ENCODE measurements at places on chromosomes 6 and 20. TPM values are rescaled to one million over a fixed set of nuclear protein-coding genes. Genes with fewer than 3 reads are reported as not detected.

BMP2 gene
- total RNA-seq, result 6.7 TPM

- DNase-seq, result no peak
- H3K27ac ChIP-seq, result no peak overlapping the region
These were observed 128.5 kb downstream of the BCAS1 start for GRCh38 chr20:53941680-53942471.

GRCh38 chr20:62923669-62924441 is 2.5 kb downstream of the DIDO1 start:
- DNase-seq, result no peak
- peaks cover 10% of the 10 kb centered on the region for H3K36me3 ChIP-seq
- peak overlapping the region; percentile 95 for H3K27ac ChIP-seq
- peak overlapping the region; percentile 76 for H3K4me3 ChIP-seq

GRCh38 chr20:36086767-36087166 is 67.8 kb upstream of the EPB41L1 start:
- no peak overlapping the region for H3K27ac ChIP-seq
- H3K36me3 ChIP-seq, result no peaks in the 10 kb centered on the region
- no peaks in the 10 kb centered on the region for H3K27me3 ChIP-seq

- no peaks in the 10 kb centered on the region for H3K4me1 ChIP-seq
- H3K27me3 ChIP-seq, result no peaks in the 10 kb centered on the region
- no peak overlapping the region for H3K27ac ChIP-seq
- DNase-seq, result no peak
- no peaks in the 10 kb centered on the region for H3K36me3 ChIP-seq
These were observed 220.7 kb downstream of the ZFAND3 start for GRCh38 chr6:38040254-38040653.

PLAGL1 gene
- 52.1 TPM for total RNA-seq

SMPDL3A gene
- total RNA-seq, result 3.5 TPM

DNA sequence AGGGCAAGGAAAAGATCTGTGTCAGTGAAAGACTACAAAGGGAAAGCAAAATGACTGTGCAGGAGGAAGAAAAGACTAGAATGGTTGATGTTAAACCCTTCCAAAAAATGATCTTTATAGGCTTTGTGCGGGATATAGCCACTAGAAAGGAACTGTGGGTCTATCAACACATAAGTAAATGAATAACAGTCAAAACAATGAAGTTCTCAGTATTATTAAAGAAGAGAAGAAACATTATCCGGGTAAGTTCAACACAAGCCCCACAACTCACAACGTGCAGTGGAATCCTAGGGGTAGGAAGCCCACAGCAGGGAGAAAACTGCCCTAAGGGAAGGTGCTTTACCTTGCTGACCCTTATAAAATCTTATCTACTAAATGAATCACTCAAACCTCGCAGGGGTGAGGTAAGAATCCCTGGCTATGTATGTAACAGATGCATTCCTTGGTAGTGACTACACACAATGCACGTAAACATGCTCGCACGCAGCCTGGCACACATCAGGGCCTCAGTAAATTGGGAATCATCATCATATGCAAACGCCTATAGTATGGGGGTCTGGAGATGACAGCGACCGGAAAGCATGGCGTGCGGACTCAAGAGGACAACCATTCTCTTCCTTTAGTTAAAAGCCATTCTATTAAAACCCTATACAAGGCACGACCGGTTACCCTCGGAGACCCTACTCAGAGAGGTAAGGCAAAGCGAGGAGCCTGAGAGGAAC is 11.3 kb downstream of the TFAP2A start:
- peaks cover 83% of the 10 kb centered on the region for H3K4me1 ChIP-seq
- H3K27me3 ChIP-seq, result no peaks in the 10 kb centered on the region
- peak overlapping the region; percentile 99 for H3K27ac ChIP-seq
- H3K4me3 ChIP-seq, result peak overlapping the region; percentile 94

- no peak for DNase-seq
- no peaks in the 10 kb centered on the region for H3K4me1 ChIP-seq
- peaks cover 13% of the 10 kb centered on the region for H3K27me3 ChIP-seq
- no peak overlapping the region for H3K27ac ChIP-seq
- no peak overlapping the region for H3K4me3 ChIP-seq
These were observed 247.6 kb upstream of the TSHZ2 start for GRCh38 chr20:52724541-52724940.

RAET1L gene
- total RNA-seq, result 1.2 TPM

DNA sequence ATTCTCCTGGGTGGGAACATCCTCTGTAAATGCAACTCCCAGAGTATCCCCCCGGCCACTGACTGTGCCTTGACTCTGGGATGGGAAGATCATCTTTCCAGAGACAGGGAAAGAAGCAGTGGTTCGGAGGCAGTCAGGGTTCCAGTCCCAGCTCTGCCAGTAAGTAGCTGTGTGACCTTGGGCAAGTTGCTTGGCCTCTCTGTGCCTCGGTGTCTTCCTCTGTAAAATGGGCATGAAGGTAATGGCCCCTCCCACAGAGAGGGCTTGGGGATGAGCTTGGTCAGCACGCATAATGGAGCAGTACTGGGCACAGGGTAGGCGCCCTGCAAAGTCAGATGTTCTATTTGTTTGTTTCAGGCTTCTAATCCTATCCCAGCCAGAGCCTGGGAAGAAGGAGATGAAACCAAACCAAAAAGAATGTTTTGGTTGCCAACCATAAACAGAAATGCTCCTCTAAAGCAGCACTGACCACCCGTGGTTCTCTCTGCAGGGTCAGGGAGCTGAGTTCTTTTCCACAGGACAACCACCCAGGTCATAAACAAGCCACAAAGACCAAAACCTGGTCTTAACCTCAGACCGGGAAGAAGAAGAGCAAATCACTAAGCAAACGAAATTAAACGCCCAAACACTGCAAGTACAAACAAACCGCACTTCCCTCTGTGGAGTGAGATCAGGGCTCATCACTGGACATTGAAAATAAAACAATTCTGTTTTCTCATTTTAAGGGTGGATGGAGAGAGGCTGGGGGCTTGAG is 381.0 kb upstream of the SULF2 start:
- peaks cover 11% of the 10 kb centered on the region for H3K4me1 ChIP-seq
- no peak overlapping the region for H3K27ac ChIP-seq
- no peak for DNase-seq
- no peaks in the 10 kb centered on the region for H3K36me3 ChIP-seq

DNA sequence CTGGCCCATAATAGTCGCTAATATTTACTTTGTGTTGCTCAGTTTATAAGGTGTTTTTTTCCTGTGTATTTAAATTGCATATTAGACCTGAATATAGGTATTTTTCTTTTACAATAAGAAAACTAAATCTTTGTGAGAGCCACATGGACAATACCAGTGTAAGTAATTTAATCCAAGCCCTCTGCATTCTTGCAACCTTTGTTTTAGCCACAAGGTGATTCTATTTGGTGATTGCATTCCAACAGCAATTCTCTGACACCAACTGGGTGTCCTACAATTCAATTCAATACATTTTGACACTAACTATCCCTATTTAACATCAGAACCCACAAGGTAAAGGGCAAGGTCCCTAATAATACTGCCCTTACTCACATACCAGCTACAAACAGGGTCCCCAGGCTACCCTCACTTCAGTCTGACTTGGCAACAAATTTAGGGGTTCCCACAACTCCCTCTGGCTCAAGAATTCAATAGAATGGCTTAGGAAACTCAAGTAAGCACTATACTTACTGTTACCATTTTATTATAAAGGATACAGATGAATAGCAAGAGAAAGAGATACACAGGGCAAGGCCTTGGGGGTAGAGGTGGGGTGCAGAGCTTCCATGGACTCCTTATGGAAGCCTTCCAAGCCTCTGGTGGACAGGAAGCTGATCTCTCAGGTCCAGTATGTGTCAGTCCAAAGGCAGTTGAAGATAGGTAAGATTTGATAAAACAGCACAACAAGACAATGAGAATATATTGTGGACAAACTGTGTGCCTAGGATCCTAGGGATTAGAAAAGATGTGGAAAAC is 169.3 kb downstream of the CD83 start:
- H3K4me1 ChIP-seq, result peaks cover 19% of the 10 kb centered on the region
- H3K4me3 ChIP-seq, result no peak overlapping the region
- peak overlapping the region; percentile 44 for H3K27ac ChIP-seq
- no peaks in the 10 kb centered on the region for H3K36me3 ChIP-seq
- DNase-seq, result no peak

DNA sequence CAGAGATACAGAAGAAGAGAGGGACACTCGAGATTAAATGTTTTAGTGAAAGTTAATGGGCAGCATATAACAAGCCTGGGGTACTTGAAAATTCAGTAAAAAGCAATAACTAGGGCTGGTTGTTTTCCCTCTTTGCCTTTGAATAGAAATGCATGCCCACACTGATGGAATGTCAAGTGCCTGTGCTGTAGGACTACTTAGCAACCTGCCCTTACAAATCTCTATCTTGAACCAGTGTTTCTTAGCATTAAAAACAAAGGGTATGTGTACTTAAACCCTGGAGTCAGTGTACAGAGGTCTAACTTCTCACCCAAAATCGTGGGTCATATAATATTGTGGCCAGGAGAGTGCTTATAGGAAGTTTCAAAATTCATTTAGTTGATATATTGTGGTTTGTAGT is 37.1 kb downstream of the RNF144B start:
- peaks cover 26% of the 10 kb centered on the region for H3K4me1 ChIP-seq
- H3K27ac ChIP-seq, result peak overlapping the region; percentile 46
- H3K27me3 ChIP-seq, result no peaks in the 10 kb centered on the region
- peaks cover 38% of the 10 kb centered on the region for H3K36me3 ChIP-seq
- no peak for DNase-seq

DNA sequence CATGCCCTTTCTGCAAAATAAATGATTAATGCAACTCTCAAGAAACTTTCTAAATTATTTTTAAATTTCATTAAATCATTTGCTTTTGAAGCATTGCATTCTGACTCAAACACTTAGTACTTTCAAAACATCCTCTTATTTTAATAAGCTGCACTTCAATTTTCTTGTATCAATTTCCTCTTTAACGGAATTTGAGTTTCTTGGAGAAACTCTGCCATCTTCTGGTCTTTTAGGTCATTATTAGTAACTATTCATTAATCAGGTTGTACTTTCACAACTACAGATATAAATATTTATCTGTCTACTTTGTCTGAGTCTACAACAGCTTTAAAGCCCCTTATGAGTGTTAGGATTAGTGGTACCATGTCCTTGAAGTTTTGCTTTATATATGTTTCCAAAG is 30.2 kb downstream of the TMX4 start:
- H3K27me3 ChIP-seq, result no peaks in the 10 kb centered on the region
- H3K4me3 ChIP-seq, result no peak overlapping the region
- DNase-seq, result no peak
- H3K27ac ChIP-seq, result no peak overlapping the region

CHRNA4 gene
- total RNA-seq, result not detected

CLVS2 gene
- not detected for total RNA-seq

GRCh38 chr6:139730340-139730974 is 356.0 kb upstream of the CITED2 start:
- peaks cover 16% of the 10 kb centered on the region for H3K4me1 ChIP-seq
- H3K36me3 ChIP-seq, result no peaks in the 10 kb centered on the region
- no peak for DNase-seq
- H3K27me3 ChIP-seq, result no peaks in the 10 kb centered on the region
- H3K4me3 ChIP-seq, result no peak overlapping the region

TP53TG5 gene
- total RNA-seq, result not detected

SSTR4 gene
- total RNA-seq, result not detected

RAMACL gene
- total RNA-seq, result 5.3 TPM

- H3K4me1 ChIP-seq, result no peaks in the 10 kb centered on the region
- no peak for DNase-seq
- H3K36me3 ChIP-seq, result no peaks in the 10 kb centered on the region
- H3K27ac ChIP-seq, result no peak overlapping the region
These were observed 22.0 kb downstream of the CENPW start for GRCh38 chr6:126361832-126362440.

SALL4 gene
- total RNA-seq, result 0.61 TPM

GRCh38 chr6:28433119-28433518 is 10.2 kb downstream of the ZSCAN23 start:
- DNase-seq, result no peak
- H3K4me1 ChIP-seq, result no peaks in the 10 kb centered on the region
- no peaks in the 10 kb centered on the region for H3K27me3 ChIP-seq

NOL7 gene
- 75.2 TPM for total RNA-seq

MED20 gene
- total RNA-seq, result 27.6 TPM

JARID2 gene
- 27.8 TPM for total RNA-seq

- no peak for DNase-seq
- no peak overlapping the region for H3K4me3 ChIP-seq
- peaks cover 7% of the 10 kb centered on the region for H3K4me1 ChIP-seq
These were observed 14.6 kb upstream of the TAAR1 start for GRCh38 chr6:132673376-132674094.

DNA sequence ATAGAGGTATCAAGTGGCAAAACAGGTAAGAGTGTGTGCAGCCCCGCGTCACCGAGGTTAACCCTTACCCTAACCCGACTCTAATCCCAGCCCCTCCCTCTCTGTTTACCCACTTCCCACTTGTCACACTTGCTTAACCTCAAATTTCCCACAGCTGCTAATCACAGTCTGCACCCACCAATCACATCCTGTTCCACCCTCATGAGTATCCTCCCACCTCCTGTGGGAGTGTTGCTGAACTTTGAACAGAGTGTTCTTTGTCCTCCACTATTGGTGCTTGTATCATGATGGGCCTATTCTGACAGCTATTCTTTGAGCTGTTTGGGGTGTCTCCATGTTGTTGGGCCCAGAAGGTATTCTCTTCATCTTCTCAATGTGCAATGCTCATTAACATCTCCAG is 487.8 kb downstream of the PTPRT start:
- H3K27ac ChIP-seq, result no peak overlapping the region
- H3K36me3 ChIP-seq, result no peaks in the 10 kb centered on the region
- DNase-seq, result no peak
- no peaks in the 10 kb centered on the region for H3K4me1 ChIP-seq

- no peak overlapping the region for H3K27ac ChIP-seq
- DNase-seq, result peak; percentile 3
- H3K4me3 ChIP-seq, result no peak overlapping the region
These were observed 177.1 kb downstream of the ZDHHC14 start for GRCh38 chr6:157558049-157558448.
